Activated CD4-positive, alpha-beta T cell treated with anti-CD3 and anti-CD28 coated beads for 1 hour (primary cell): ENCODE measurements at places on chromosomes 6 and 20.

GRCh38 chr6:122995921-122996793, at the start of gene CLVS2:
TSS of gene CLVS2 (plus strand) at chr6:122996235. CDS start at chr6:122997778, 1,543 bp downstream.
- no peak for DNase-seq

DNA sequence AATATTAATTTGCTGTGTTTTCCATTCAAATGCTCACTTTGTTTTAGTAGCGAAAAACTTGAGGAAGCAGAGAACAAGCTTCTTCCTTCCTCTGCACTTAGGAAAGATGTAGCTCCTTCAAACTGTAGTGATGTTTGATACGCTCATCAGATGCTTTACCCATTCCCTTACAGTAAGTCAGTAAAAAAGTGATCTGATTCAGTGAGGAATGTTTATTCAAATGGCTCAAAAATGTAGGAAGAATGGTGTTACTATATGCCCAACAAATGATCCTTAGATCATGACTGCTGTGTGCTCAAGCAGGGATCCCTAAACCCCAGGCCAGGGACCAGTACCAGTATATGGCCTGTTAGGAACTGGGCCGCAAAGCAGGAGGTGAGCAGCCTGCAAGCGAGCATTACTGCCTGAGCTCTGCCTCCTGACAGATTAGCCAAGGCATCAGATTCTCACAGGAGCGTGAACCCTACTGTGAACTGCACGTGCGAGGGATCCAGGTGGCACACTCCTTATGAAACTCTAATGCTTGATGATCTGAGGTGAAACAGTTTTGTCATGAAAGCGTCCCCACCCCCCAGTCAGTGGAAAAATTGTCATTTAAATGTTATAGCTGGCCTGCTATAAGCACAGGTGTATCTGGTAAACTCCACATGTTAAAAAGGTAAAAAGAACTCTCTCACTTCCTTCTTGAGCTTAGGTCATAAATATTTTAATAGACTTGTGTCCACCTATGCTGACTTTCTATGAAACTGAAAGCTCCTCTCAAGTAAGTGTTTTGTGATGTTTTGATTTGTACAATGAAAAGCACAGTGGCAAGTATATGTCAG, 187.2 kb downstream of the FOXC1 start:
- no peak for DNase-seq

- DNase-seq: no peak
These were observed 555 bp downstream of the FAM120B start for GRCh38 chr6:170307080-170307545.

- DNase-seq: no peak
These were observed 349.3 kb downstream of the SOX4 start for GRCh38 chr6:21942897-21943296.

GRCh38 chr6:33702345-33702977, 9.0 kb downstream of the UQCC2 start:
- DNase-seq: no peak

DNA sequence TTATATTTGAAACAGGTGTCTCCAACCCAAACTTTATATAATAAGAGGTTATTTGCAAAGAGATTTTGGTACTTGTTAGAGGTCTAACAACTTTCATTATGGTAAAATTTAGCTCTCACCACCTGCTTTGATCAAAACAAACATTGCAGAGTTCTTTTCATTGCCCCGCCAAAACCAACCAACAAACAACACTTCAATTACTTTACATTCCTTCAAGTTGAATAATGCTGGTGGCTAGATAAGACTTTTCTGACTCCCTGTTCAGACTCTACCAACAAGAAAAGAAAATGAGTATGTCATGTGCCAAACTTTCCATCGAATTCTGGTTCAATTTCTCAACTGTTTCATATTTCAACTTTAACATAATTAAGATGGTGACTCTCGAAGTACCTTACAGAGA, 311.1 kb downstream of the ADGRG6 start:
- no peak for DNase-seq

GRCh38 chr6:160975162-160975561, 16.4 kb upstream of the MAP3K4 start:
- no peak for DNase-seq

DNA sequence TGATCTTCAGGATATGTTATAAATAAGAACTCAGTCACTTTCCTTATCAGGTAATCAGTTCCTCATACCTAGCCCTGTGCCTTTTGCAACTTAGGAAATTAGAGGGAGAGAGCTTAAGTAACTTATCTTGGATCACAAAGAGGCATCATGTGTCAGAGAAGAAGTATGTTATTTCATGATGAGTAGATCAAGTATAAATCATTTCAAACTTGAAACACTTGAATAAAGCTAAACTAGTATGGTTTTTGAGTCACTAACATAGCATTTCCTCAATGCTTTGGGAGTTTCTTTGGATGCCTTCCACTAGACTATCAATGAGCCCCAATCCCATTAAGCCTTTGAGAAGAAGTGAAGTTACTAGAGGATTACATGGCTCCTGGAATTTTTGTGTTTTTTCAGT, 102.6 kb upstream of the TNFAIP3 start:
- no peak for DNase-seq

DNA sequence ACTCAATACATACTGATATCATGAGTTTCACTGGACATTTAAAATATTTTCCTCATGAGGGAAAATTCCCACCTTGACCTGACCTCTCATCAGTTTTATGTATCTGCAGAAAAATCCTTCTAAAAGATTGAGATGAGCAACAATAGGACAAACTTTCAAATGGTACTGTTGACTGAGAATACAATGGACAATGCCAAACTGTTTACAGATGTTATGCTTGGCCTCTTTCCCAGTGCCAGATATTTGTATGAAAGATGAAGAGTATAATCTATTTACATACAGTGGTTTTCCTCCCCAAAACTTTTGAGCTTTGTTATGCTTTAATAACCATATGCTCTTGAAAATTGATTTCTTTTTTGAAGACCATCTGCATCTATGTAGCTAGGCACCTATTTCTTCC, 245.1 kb upstream of the RSPO3 start:
- no peak for DNase-seq

DNA sequence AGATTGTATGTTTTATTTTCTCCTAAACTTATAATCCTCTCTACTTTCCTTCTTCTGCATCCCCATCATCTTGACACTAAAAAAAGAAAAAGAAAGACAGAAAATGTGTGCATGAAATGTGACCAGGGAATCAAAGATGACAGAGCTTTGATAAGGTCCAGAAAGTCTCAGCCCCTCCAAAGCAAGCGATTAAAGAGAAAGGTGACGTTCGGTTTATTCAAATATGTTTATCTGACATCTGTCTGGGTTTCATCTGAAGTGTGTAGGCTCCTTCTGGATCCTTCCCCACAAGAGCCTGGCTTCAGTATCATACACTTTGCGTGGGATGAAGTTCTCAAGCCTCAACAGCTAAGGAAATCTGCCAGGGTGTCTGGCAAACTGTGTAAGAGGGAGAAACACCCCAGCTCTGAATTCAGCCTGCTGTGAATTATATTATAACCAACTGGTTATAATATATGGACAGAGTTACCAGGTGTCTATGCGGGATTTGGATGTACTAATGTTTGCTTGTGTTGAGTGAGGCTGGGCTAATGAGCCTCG, 263.0 kb downstream of the ZNF217 start:
- no peak for DNase-seq

DNA sequence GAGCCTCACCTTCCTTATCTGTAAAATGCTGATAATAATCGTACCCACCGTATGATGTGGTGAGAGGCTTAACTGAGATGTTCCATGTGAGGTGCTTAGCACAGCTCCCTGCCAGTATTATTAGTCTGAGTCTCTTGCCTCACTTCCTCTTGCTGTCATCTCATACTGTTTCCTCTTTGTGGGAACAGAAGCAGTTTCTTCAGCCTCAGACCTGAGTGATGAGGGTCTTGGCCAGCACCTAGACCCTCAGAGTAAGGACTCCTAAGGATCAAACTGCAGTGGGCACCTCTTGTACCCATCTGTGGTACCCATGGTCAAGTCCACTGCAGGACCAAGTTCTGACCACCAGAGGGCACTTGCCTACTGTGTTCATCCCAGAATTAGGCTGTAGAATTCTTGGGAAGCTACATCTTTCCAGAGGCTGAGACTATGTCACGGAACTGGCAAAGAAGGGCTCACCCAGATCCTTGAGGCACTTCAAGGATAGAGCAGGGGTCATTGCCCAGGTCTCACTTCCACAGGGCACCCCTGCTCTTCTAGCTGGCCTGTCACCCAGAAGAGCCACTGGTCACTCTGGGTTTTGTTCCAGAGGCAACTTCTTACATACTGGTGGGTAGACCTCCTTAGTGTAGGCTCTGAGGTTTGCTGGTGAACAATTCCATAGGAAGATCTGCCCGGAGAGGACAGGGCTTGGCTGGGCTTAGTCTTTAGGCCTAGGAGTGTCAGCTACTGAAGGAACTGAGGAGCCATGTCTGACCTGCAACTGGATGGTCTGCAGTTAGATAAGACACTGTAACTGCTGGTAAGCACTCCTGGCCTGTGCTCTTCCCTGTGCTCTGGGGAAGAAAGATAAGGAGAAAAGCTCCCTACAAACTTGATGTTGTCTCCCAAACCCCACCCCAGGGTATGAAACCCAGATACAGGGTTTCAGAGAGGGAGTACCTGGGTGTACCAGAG, 20.6 kb upstream of the SGK2 start:
- DNase-seq: peak; percentile 15

DNA sequence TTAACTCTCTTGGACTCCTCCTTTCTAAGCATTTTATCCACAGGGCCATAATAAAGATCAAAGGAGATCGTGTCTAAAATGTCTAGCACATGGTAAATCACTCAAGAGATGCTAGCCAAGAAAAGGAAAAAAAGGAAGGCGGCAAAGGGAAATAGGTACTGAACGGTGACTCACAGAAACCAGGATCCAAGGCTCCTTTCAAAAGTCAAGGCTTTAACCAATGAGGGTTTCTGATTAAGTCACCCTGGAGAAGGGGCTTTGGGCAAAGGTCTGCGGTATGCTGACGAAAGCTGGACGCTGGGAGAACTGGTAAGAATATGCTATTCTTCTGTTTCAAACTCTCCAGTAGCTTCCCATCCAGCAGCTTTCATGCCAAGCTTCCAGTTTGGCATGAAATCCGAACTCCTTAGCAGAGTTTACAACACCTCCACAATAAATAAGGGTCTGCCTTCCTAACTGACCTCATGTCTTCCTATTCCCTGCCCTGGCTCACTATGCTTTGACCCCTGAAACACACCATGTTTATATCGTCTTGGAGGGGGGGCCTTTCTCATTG, 1.0 kb downstream of the TOMM34 start:
- no peak for DNase-seq

- no peak for DNase-seq
These were observed 346.8 kb upstream of the POU3F2 start for GRCh38 chr6:98487612-98488011.

DNA sequence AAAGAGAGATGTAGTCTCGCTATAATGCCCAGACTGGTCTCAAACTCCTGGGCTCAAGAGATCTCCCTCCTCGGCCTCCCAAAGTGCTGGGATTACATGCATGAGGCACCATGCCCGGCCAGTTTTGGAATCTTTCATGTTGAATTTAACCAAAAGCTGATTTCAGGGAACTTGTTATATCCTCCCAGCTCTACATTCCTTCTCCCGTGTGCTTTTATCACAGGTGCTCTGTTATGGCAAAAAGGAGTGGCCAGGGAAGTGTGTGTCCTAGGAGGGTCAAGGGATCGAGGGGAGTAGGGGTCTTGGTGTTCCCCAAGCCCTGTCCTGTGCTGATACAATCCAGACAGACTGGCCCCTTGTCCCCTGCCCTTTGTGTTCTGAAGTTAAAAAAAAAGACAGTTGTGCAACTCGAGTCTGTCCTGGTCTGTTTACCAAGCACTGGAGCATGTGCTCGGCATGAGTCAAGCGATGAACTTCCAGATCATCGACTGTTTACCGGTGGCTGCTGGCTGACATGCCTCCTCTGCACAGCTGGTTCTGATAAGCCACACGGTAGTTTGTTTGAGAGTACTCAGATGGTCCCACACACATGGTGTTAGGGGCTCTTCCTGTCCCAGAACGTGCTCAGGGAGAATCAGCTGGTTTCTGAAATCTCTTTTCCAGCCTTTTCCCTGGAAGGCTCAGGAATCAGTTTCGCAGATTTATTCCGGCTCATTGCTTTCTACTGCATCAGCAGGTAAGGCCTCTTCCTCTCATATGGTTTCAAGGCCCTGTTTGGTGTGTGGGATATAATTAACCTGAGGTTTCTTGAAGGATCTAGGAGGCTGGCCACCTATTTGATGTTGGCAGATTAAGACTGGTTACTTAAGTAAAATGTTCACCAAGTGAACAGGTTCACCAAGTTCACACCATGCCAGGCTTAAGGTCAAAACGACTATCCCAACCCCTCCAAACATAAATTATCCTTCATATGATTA, 52.6 kb upstream of the NAA20 start:
- DNase-seq: no peak

GRCh38 chr20:58511364-58511763, 3.8 kb downstream of the APCDD1L start:
- no peak for DNase-seq

DNA sequence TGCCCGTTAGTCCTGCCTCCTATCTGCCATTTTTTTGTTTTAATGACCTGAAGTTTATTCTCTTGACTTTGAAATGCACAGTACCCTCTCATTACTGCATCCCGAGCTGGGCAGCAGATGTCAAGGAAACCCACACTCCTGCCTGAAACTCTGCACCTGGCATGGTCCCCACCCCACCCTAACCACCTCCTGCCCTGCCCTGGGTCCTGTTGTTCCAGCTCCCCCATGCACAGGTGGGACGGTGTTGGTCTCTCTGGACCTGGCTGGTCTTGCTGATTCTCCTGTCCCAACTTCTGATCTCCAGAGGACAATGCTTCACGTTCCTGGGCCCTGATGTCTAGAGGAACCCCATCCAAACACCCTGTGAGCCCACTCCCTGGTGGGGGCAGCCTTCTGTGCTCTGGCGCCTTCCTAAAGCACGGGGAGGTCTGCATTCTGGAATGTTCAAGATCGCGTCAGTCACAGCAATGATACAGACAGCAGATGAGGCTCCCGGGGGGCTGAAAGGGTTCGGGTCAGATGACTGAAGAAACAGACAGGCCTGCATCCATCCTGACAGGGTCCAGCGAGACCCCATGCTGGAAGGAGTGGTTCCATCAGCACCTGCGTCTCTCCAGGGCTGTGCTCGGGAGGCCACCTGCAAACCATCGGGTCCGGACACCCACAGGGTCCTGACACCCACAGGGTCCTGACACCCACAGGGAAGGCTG, 73.6 kb downstream of the ERMARD start:
- DNase-seq: no peak

GRCh38 chr6:53546281-53546680, 1.4 kb upstream of the GCLC start:
- DNase-seq: no peak

GRCh38 chr6:31614684-31615578, at the start of gene AIF1:
TSS of gene AIF1 (plus strand) at chr6:31615234. CDS start at chr6:31615330, 96 bp downstream.
- DNase-seq: no peak

- DNase-seq: no peak
These were observed 73.6 kb downstream of the ZMYND8 start for GRCh38 chr20:47282864-47283263.
